Hypothalamus (tissue), 51 donors: ENCODE measurements at places on chromosomes 2 and 18.

GRCh38 chr2:51638811-51639210 is 606.9 kb upstream of the NRXN1 start:
- DNase-seq = no peak

- no peak for DNase-seq
These were observed 486.4 kb upstream of the SPRED2 start for GRCh38 chr2:65918760-65919187.

DNA sequence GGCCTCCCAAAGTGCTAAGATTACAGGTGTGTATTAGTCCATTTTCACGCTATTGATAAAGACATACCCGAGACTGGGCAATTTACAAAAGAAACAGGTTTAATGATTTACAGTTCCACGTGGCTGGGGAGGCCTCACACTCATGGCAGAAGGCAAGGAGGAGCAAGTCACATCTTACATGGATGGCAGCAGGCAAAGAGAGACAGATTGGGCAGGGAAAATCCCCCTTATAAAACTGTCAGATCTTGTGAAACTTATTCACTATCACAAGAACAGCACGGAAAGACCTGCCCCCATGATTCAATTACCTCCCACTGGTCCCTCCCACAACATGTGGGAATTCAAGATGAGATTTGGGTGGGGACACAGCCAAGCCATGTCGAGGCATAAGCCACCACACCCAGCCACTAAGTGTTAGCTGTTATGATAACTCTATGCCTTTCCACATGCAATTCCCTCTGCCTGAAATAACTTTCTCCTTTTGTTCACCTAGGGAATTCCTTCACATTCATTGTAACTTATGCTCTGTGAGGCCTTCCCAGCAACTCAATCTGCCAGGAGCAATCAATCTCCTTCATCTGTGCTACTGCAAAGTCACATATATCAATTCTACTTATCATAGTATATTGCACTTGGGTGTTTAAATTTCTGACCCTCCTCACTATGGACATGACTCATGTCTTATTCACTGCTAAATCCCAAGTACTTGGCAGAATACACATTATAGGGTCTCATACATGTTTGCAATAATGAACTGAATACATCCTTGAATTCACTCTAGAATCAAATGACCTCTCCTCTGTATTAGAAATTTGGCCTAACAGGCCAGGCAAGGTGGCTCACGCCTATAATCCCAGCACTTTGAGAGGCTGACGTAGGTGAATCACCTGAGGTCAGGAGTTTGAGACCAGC is 7.4 kb downstream of the MCEE start:
- DNase-seq = no peak

DNA sequence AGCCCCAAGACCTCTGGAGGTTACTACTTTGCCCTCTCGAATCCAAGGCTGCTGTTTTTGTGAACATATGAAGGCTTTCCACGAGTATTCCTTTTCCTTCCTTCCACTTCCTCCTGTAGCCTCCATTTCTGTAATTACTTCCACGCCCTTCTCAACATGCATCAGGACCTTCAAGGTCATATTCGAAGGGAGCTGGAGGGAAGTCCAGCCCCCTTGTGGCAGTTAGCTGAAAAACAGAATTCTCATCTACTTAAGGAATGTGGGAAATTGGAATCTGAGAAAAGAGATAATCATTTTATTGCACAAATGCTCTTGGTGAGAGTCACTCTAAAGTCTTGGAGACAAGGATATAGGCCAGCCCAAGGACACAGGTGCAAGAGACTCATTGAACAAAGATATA is 1000.2 kb downstream of the TDRD15 start:
- no peak for DNase-seq

DNA sequence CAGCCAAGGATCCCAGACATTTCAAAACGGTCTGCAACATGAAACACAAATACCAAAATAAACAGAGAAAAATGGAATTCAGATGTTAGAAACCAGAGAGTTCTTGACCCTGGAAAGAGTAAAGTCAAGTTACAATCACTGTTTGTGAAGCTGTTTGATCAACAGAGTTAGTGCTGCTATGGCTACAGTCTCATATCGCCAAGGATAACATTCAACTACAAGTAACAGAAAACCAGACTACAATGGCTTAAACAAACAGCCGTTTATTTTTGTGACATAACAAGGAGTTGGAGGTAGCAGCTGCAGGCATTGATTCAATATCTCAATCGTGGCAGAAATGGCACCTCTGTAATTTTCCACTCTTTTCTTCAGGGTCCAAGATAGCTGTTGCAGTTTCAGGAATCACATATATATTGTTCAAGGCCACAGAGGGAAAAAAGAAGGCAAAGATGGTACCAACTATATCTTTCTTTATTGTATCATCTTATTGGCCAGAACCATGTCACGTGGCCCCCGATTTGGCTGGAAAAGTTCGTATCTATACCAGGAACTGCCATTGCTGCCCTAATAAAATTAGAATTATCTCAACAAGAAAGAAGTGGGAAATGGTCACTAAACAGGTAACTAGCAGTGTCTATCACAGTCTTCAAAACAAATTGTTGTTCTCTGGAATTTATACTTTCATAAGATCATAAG is 17.7 kb upstream of the HNRNPLL start:
- DNase-seq = no peak

GRCh38 chr18:49898421-49898820 is 85.1 kb upstream of the ACAA2 start:
- no peak for DNase-seq

GRCh38 chr2:30127016-30127893 is 19.6 kb upstream of the YPEL5 start:
- no peak for DNase-seq

DNA sequence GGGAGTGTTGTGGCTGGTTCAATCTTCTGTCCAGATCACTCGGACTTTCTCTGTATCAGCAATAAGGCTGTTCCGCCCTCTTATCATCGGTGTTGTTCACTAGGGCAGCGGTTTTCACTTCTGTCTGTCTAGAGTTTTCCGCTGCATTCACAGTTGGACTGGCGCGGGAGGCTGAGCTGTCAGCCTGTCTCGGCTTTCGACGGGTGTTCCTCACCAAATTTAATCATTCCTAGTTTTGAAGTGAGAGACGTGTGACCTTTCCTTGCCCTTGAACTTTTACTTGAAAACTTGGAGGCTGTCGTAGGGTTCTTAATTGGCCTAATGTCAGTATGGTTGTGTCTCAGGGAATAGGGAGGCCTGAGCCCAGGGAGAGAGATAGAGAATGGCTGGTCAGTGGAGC is 108.3 kb downstream of the NFATC1 start:
- DNase-seq = no peak

DNA sequence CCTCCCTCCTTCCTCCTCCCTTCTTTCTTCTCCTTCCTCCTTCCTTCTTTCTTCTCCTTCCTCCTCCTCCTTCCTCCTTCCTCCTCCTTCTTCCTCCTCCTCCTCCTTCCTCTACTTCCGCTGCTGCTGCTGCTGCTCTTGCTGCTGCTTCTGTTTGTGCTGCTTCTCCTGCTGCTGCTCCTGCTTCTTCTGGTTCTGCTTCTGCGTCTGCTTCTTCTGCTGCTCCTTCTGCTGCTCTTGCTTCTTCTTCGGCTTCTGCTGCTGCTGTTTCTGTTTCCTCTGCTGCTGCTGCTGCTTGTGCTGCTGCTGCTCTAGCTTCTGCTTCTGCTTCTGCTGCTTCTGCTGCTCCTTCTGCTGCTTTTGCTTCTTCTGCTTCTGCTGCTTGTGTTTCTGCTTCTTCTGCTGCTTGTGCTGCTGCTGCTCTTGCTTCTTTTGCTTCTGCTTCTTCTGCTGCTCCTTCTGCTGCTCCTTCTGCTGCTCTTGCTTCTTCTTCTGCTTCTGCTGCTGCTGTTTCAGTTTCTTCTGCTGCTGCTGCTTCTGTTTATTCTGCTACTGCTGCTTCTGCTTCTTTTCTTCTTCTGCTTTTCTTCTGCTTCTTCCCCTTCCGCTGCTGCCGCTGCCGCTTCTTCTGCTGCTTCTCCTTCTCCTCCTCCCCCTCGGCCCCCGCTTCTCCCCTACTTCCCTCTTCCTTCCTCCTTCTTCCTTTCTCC is 8.6 kb downstream of the SNRNP27 start:
- no peak for DNase-seq

DNA sequence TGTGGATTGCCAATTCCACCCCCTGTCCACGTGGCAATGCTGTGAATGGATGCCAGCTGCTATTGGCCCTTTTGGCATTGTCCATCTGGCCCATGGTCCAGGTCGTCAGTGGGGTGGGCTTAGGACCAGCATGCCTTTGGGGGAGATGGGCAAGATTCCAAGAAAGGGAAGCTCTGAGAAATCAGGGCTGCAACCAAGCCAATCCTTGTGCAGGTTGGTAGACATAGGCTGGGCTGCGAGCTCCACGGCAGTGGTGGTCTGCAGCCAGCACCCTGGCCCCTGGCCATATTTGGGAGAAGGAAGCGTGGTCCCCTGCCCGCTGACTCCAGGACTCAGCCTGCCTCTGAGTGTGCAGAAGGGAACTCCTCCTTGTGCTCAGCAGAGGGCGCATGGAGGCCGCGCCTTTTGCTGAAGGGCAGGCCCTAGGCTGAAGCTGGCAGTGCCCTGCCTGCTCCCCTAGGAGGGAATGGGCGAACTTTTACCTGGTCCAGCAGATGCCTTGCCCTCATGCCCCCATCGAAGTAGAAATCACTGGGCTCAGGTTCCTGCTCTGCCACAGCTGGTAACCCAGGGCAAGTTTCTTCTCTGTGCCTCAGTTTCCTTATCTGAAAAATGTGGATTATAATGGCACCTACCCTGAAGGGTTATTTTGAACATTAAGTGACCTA is 5.4 kb downstream of the SPR start:
- peak; percentile 69 for DNase-seq

- no peak for DNase-seq
These were observed 24.2 kb upstream of the RHOB start for GRCh38 chr2:20422402-20423271.

DNA sequence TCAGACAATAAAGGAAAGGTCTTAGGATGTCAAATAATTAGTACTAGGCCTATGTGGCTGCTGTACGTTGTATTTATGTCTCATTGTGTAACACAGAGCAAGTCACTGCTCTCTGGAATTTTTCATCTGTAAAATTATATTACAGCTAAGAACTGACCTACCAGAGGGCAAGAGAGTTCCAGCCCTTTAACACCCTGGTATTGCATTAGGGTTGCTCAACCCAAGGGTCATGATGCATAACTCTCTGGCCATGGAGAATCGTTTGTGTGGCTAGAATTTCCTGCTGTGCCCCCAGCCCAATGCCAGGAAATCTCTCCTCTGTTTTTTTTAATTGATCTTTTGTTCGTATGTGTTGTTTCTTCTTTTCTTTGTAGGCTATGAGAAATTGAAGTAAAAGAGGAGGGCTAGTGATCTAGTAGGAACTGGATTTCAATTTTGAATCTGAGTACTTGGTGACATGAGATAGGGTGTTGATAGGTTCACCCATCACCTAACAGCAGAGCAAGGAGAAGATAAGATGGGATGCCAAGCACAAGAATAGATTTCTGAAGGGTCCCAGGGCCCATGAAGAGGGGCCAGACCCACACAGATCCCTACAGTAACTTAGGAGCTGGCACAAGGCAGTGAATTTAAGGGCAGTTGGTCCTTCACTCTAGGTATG is 571.2 kb upstream of the TNP1 start:
- no peak for DNase-seq

DNA sequence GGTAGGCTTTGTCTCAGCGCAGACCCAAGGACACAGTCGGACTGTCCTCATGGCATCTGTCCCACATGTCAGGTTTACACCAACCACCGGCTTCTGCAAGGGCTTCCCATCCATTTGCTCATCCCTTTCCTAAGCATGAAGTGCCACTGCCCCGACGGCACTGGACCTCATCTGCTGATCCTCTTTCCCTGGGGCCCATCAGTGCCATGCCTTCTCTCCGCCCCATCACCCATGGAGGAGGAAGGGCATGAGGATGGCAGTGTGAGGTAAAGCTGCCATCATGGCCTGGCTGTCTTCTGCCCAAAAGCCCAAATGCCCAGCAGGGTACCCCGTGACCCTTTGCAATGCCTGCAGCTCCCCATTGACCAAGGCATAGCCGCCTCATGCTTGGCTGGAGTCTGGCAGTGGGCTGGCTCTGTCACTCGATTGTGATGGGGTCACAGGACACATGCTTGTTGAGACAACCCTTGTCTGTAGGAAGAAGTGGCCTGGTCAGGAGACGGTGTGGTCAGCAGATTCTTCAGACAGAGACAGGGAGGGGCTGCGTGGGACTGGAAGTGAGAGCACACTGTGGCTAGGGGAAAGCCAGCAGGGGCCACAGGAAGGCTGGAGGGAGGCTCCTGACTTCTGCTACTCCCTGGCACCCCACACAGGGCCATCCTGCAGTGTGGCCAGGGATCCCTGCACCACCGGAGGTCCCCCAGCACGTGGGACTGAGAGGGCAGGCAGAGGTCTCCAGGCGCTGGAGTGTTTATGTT is 493.7 kb upstream of the HS6ST1 start:
- DNase-seq = peak; percentile 19

DNA sequence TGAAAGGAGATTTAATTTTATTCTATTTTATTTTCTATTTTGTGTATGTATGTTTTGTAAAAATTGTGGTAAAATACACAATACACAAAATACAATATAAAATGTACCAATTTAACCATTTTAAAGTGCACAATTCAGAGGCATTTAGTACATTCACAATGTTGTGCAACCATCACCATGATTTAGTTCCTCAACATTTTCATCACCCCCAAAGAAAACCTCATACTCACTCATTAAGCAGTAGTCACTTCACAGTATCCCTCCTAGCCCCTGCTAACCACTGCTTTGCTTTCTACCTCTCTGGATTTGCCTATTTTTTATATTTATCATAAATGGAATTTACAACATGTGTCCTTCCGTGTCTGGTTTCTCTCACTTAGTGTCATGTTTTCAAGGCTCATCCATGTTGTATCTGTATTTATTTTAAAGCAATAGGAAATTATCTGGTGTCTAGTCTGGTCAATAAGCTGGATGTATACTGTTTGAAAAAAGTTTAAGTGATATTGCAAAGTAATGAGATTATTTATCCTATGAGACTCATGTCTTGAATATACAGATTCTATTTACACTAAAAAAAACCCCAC is 77.9 kb upstream of the GLS start:
- DNase-seq = no peak

GRCh38 chr18:12657684-12658425 is at the start of gene SPIRE1:
Gene SPIRE1 (minus strand): TSS chr18:12658107. CDS start chr18:12657866, 241 bp downstream.
- DNase-seq = peak; percentile 79

DNA sequence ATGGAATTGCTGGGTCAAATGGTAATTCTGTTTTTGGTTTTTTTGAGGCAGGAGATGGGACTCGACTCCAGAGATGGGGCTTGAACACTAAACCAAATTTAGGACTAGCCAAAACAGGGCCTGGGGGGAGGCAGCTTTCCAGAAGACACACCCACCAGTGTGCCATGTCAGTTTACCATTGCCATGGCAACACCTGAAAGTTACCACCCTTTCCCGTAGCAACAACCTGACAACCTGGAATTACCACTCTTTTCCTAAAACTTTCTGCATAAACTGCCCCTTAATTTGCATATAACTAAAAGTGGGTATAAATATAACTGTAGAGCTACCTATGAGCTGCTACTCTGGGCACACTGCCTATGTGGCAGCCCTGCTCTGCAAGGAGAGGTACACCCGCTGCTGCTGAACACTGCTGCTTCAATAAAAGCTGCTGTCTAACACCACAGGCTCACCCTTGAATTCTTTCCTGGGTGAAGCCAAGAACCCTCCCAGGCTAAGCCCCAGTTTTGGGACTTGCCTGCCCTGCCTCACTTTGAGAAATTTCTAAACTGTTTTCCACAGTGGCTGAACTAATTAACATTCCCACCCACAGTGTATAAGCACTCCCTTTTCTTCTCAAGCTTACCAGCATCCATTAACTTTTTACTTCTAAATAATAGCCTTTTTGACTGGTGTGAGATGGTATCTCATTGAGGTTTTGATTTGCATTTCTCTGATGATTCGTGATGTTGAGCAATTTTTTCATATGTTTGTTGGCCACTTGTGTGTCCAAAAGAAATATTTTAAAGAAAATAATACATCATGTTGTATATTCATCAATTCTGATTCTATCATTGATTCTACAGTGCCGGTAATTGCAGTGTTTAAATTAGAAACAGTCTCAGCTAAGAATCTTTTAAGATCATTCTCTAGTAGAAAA is 10.6 kb downstream of the CDK15 start:
- DNase-seq = no peak
